H4 (cell line): ENCODE measurements at places on chromosomes 7 and 10.

DNA sequence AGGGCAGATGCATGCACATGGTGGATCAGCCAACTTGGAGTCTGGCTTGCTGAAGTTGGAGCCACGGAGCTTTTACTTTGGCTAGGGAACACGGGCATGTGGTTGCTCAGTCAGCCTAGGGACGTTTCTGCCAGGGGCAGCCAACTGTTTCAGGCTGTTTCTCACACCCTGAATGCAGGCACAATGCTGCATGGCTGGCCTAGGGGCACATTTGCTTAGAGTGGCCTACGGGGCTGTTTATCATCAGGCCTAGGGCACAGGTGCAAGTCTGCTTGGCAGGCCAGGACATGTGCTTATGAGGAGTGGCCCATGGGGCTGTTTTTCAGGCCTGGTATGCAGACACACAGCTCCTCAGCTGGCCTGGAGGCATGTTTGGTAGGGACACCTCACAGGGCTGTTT lies 107.4 kb downstream of the GSAP start:
- no peak for DNase-seq

GRCh38 chr10:52739380-52740154 lies 33.0 kb downstream of the MBL2 start:
- DNase-seq, result no peak

GRCh38 chr7:148148456-148148855 lies 442.1 kb upstream of the C7orf33 start:
- DNase-seq, result no peak

DNA sequence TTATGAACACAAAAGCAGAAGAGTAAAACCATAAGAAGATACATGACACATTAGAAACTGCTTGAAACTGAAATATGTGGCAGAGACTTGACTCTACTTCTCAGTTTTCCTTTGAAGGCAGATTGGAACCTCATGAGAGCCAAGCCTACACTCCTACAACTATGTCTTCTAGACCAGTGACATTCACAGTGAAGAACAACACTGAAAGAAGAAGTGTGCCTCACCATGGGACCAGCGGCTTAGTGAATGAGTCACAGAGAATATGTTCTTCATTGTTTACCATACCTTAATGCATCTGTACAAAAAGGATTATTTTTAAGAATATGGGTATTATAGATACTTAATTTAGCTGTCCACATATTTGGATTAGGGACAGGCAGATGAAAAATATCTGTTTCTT lies 248.3 kb downstream of the CDC14C start:
- no peak for DNase-seq

DNA sequence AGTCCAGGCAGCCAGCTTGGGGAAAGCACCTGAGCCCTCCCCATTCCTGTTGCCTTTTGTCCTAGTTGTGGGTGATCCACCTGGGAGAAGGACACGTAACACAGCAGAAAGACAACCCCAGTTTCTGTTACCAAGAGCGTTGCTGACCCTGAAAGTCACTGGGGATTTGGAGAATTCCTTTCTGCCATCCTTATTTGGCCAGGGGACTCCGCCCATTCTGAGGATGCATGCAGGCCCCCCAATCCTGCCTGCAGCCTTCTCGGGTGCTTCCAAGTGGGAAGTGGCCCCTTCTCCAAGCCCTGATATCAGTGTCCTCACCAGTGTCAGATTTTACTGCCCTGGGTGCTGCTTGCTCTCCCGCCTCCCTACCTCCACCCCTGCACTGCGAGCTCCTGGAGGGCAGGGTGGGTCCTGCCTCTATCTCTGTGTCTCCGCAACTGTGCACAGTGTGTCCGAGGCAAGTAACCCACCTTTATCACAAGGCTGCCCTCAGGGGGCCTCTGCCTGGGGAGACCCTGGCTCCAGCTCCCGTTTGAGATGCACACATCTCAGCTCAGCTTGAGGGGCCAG lies 9.2 kb upstream of the ADCY1 start:
- no peak for DNase-seq

GRCh38 chr7:78224923-78225322 lies 426.4 kb downstream of the PHTF2 start:
- DNase-seq, result no peak

- no peak for DNase-seq
These were observed 223.2 kb upstream of the IGFBP3 start for GRCh38 chr7:46143949-46144917.

DNA sequence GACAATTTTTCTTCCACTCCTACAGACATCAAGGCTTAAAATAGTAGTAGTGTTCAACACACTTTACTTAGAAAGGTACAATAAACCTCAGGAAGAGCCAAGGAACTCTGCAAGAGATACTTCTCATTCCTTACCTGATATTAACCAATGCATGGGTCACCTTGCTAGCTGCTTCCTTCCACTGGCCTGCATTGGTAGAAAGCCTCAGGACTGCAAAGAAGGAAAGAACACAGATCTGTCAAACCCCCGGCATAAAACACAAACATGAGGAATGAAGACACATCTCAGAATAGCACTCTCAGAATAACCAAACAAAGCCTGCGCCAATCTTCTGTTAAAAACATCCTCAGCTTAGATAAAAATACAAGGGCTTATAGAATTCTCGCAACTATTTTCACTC lies 96.1 kb upstream of the KCNIP2 start:
- no peak for DNase-seq

DNA sequence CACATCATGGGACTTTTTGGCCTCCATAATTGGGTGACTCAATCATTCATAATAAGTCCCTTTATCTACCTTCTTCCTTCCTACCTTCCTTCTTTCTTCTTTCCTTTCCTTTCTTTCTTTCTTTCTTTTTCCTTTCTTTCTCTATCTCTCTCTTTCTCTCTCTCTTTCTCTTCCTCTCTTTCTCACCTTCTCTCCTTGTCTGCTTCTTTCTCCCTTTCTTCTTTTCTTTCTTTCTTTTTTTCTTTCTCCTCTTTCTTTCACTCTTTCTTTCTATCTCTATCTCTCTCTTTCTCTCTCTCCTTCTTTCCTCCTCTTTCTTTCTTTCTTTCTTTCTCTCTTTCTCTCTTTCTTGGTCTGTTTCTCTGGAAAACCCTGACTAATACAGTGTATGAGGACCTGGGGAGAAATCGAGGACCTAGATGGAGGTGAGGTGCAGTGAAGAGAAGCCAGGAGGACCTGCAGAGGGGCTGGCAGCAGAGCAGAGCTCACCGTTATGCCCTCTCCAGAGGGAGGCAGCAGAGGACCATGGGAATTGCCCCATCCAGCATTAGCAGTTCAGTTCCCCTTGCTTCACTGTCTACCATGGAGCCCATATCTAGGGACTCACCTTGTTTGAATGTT lies 52.7 kb upstream of the BTRC start:
- no peak for DNase-seq
